ENCODE measurements at places on chromosomes 4 and X. TPM values are rescaled to one million over a fixed set of nuclear protein-coding genes. Genes with fewer than 3 reads are reported as not detected.

Gene TMEM185A
- total RNA-seq: 22.9 TPM

Gene GAGE2A
- total RNA-seq: not detected

Gene SPATA4
- total RNA-seq: not detected

Gene FGFRL1
- 15.7 TPM for total RNA-seq

Gene REELD1
- total RNA-seq: not detected

Gene TMEM144
- 4.4 TPM for total RNA-seq

Gene BMPR1B
- total RNA-seq: 2.2 TPM

Gene FATE1
- not detected for total RNA-seq

Gene CLIC2
- 2.4 TPM for total RNA-seq

Gene NLGN3
- total RNA-seq: 0.37 TPM

Gene RENBP
- 18.8 TPM for total RNA-seq

Gene NPY1R
- 2.5 TPM for total RNA-seq

Gene AMER1
- 1.4 TPM for total RNA-seq

Gene CNGA2
- total RNA-seq: not detected

Gene CBLL2
- total RNA-seq: not detected

Gene TRAM1L1
- total RNA-seq: 0.50 TPM

Gene BEX4
- total RNA-seq: 12.6 TPM

Gene GIMD1
- not detected for total RNA-seq

Gene CSAG2
- total RNA-seq: not detected

Gene CACNA1F
- not detected for total RNA-seq

Gene ITM2A
- total RNA-seq: 0.13 TPM

Gene CLDN2
- total RNA-seq: not detected

Gene ZFP42
- total RNA-seq: not detected

Gene FREM3
- total RNA-seq: 0.44 TPM

Gene FAM199X
- total RNA-seq: 17.5 TPM

Gene GALNT7
- total RNA-seq: 34.6 TPM

Measured in aortic smooth muscle cell (primary cell).